Stimulated activated CD8-positive, alpha-beta memory T cell treated with anti-CD3 and anti-CD28 coated beads, Interleukin-4, amount 100 ng/mL, for 24 hours (primary cell): ENCODE measurements at places on chromosomes 13 and 19.
A peak's percentile ranks its signal among the peaks of the same experiment; 100 is the strongest.

- no peak for DNase-seq
Observed at GRCh38 chr19:48752496-48753365, at the start of gene FUT1. TSS of gene FUT1 (minus strand) at chr19:48752641. CDS start at chr19:48751281, 1,360 bp downstream.

- no peak for DNase-seq
Observed at GRCh38 chr13:30850867-30851211, 55.2 kb upstream of the MEDAG start.

DNA sequence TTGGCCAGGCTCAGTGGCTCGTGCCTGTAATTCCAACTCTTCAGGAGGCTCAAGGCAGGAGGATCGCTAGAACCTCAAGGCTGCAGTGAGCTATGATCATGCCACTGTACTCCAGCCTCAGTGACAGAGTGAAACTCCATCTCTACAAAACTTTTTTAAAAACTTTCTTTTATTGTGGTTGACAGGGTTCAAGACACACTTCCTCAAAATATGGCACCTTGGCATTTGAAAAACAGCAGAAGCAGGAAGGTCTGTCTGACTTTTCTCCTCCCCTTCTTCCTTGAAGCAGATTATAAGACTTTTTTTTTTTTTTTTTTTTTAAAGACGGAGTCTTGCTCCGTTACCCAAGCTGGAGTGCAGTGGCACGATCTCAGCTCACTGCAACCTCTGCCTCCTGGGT lies 100.3 kb downstream of the TM9SF2 start:
- no peak for DNase-seq

DNA sequence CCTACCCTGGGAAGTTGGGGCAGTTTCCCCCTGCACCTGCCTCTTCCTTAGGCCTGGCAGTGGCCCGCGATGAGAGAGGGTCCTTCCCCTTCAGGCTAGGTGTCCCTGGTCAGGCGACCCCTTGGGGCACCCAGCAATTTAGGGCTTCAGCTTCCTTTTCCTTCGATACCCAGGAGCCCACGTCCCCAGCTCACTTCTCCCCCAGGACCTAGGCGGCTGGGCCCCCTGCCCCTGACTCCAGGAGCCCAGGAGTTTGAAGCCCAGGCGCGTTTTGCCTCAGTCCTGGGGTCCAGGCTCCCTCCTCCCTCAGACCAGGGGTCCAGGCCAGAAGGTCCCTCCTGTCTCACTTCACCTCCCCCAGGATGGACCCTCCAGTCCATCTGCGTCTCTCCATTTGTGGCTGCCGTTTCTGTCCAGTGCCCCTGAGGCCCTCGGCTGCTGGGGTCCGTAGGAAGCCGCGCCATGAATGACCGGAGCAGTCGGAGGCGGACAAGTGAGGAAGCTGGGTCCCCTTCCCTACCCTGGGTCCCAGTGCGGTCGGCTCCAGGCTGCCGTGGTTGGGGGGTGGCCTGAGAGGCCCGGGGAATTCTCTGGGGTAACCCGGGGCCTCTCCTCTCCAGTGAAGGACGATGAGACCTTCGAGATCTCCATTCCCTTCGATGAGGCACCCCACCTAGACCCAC lies 714 bp downstream of the CCDC106 start:
- no peak for DNase-seq

DNA sequence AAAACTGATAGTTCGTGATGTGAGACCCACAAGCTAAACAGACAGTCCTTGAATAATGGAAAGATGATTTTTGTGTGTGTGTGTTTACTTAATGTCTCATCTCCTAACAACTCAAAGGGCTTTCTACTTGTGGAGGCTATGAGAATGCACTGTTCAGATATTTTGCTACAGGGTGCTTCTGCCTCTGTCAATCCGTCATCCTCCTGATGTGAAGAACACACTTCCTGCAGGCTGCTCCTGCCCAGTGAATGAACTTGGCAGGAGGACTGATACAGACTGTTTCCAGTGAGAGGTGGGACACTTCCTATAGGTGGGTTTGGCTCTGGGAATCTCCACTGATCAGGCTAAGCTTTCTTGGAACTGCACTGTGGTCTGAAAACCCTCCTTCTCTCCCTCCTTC lies 168.4 kb upstream of the STARD13 start:
- DNase-seq = no peak

- DNase-seq = no peak
Observed at GRCh38 chr19:8608941-8609278, 1.6 kb downstream of the ADAMTS10 start.

DNA sequence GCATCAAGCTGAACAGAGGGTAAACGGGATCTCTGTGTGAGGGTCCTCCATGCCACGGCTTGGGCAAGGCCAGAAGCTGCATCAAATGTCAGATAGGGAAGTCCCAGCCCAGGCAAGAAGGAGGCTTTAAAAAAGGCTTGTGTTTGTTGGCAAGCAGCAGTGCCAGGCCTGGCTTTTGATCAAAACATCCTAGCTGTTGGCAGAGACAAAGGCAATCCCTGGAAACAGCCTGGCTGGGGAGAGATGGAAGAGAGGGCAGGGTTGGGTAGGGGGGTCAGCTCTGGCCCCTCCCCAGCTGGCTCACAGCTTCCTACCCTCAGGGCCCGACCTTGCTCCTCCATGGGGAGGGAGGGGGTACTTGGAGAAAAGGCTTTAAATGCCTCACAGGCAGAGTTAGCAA lies 61.8 kb upstream of the KCTD15 start:
- no peak for DNase-seq

DNA sequence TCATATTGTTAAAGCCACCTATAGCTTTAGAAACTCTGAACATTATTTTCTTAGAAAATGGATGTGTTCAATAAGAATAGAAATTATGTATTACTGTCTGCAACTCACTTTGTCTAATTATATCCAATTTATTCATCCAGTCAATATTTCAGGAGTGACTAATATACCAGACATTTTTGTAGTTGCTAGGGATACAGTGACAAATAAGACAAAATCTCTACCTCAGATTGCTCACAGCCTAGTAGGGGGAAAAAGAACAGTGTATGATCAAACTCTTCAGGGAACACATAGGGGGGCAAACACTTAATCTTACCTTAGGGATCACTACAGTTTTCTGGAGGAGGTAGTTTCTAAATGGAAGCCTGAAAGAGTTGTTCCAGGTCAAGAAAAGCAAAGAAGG lies 8.6 kb downstream of the BRCA2 start:
- no peak for DNase-seq

GRCh38 chr13:29383476-29383875 lies 212.0 kb downstream of the SLC7A1 start:
- no peak for DNase-seq

- no peak for DNase-seq
Observed at GRCh38 chr13:83710133-83710515, 172.2 kb downstream of the SLITRK1 start.

DNA sequence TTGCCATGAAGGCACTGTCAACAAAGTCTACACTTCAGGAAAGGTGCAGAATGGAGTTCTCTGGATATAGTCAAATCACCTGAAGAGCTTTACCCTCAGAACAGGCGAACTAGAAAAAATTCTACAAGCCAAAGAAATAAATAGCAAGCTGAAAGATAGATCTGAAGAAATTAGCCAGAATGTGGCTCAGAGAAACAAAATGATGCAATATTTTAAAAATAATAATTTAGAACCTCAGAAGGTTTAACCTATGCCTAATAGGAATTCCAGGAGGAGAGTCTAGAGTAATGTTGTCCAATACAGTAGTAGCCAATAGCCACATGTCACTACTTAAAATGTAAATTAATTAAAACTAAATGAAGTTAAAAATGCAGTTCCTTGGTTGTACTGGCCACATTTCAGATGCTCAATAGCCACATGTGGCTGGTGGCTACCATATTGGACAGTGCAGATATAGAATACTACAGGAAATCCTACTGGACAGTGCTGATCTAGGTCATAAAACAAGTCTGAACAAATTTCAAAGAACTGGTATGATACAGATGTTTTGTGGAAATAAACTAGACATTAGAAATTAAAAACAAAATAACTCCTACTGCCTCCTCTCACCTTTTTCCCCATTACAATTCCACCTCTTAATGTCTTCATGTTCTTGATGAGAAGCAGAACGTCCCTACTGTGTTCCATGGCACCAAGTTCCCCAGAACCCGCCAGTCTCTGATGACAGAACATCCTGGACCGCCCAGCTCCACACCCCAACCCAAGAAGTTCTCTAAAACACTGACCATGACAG lies 679 bp upstream of the CDADC1 start:
- no peak for DNase-seq

GRCh38 chr13:50244355-50244712 lies 229.1 kb downstream of the KCNRG start:
- no peak for DNase-seq

GRCh38 chr13:22014469-22014868 lies 343.6 kb downstream of the FGF9 start:
- no peak for DNase-seq

DNA sequence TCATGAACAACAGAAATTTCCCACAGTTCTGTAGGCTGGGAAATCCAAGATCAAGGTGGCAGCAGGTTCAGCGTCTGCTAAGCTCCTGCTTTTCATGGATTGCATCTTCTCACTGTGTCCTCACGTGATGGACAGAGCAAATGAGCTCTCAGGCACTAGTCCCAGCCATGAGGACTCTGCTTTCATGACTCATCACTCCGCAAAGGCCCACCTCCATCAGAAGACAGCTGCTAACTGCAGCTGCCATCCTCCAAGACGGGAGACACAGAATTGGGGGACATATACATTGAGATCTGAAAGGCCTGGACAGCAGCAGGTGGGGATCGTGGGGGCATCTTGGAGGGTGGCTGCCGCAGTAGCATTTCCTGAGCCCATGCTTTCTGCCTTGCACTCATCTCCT lies 44.4 kb upstream of the SPATA13 start:
- DNase-seq = no peak

- no peak for DNase-seq
Observed at GRCh38 chr19:11190501-11190900, 6.8 kb downstream of the KANK2 start.

- DNase-seq = no peak
Observed at GRCh38 chr13:83183439-83184149, 698.7 kb downstream of the SLITRK1 start.

DNA sequence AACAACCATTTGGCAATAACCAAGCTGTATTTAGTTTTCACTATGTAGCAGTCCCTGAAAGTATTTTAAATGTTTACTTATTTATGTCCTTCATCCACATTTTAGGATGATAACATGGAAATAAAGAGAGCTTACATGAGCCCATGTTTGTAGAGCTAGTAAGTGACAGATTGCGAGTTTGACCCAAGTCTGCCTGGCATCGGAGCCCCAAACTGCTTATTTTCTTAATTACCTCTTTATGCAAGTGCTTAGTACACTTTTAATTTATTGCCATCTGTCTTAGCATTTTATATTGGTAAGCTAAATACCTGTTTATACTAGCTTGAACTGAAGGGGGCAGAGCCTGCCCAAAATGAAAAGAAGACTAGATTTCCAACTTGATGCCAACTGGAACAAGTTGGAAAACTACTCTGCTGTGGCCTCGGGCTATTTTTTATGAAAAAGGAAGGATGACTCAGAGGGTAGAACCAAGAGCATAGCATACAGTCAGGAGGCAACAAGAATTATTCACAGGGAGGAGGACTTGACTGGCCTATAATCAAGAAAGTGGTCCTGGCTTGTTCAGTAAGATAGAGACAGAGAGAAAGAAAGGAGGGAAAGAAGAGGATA lies 150.2 kb downstream of the NDFIP2 start:
- DNase-seq = no peak

DNA sequence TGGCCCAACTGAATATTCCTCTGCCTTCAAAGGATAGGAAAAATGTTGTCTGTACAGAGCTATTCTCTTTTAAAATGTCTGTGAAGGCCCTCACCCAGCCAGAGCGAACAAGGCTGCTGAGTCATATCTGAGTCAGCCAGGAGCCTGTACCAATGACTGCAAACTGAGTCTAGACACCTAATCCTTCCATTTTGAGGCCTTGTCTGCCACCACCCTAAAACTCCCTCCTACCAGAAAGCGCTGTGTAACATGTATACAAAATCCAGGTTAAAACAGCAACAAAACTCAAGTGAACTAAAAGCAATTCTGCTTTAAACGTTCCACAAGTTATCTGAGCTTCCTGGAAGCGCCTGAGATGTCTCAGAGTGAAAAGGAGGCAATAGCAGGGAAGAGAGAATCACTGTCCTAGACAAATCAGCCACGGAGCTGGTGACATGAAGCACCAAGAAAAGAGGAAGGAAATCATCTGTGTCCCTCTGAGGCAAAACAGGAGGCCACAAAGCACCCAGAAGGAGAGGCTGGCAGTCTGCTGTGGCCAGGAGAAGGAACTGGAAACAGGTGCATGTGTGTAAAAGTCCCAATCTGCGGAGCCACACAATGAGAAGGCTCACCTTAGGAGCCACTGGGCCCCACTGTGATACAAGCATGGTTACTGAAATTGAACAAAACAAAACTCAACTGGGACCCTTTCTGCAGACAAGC lies 10.2 kb downstream of the DHRS12 start:
- DNase-seq = peak; percentile 34

DNA sequence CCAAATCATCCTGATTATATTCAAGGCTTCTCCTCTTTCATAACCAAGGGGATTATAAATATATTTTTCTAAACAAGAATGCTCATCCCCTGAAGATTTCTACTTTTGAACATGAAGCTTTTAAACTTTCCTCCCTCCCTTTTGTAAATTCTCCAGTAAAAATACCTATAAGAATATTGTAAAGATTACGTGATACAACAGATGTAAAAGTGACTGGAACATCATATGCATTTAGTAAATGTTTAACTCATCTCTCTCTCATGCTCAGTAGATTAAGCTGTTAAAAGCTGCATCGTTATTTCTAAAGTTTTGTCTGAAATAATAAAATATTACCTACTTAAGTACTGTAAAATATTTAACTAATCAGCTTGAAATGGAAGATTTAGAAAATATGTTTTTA lies 281.1 kb downstream of the SPRY2 start:
- no peak for DNase-seq

DNA sequence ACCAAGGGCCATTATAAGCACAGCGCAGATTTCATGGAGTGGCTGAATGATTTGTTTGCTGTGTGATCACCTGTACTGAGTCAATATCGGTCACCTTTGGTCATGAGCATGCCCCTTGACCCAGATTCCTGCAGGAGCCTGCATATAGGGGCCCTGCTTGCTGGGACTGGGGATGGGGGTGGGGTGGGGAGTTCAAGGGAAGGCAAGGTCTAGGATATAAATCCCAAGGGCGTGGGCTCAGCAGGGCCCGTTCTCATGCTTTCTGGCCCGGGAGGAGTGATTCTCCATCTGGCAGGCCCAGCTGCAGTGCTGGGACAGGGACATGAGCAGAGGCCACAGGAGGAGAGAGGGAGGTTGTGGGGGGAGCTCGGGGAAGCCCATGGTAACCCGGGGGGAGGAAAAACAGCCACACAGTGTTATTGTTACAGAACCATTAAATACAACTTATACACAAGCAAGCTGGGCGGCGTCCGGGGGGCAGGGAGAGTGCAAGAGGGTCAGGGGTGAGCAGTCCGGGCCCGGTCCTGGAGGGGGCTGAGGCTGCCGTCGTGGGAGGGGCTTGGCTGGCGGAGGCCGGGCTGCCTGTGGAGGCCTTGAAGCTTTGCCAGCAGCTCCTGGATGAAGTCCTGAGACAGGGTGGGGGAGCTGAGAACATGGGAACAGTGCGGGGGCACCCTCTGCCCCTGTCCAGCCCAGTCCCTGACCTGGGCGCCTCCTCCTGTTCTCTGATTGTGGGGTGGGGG lies 5.2 kb downstream of the PPP1R14A start:
- no peak for DNase-seq

DNA sequence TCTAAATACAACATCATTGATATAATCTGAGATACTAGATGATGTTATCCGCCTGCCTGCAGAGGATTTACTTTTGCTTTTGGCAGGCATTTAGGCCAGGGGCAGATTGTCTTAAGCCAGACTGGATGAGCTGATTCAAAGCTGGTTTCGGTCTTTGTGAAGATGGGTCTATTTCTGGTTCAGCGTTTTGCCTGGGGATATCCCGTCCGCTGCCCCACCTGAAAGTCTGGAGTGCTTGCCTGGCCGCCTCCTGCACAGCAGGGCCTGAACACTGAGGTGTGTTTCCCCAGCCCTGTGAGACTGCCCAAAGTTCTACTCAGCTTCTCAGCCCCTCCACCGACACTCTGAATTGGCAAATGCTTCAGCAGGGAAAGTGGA lies 149.7 kb downstream of the KATNAL1 start:
- DNase-seq = no peak
